ENCODE measurements at places on chromosomes 11 and 22.

DNA sequence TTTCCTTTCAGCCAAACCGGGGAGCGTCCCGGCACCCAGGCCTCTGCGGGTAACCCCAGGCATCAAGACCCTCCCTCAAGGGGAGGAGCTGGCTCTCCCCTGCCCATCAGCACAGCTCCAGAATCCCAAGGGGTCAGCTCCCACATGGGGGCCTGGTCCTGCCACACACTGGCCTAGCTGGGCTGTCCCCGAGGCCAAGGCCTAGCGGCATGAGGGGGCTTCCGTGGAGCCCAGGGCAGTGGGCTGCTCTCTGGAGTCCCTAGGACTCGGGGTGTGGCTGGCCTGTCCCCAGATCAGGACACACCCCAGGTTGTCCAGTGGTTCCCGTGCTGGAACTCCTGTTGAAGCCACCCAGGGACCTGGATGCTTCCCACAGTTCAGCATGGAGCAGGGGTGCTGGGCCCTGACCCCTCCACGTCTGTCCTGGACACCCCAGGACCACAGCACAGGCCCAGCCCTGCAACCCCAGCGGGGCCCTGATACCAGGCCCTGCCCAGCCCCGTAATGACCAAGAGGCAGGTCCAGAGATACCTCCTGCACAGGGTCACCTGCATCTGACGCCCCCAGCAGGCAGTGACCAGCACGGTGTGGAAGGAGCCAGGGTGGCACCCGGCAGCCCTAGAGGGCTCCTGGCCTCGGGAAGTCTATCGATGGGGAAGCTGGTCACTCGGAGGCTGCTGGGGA, 5.5 kb downstream of the HRAS start:
- H3K4me3 ChIP-seq, result no peak overlapping the region
- no peak overlapping the region for H3K27ac ChIP-seq
- peaks cover 2% of the 10 kb centered on the region for H3K36me3 ChIP-seq
- no peaks in the 10 kb centered on the region for H3K27me3 ChIP-seq
- DNase-seq, result no peak

- no peaks in the 10 kb centered on the region for H3K36me3 ChIP-seq
- no peak overlapping the region for H3K4me3 ChIP-seq
- no peak overlapping the region for H3K27ac ChIP-seq
- no peaks in the 10 kb centered on the region for H3K4me1 ChIP-seq
- DNase-seq, result no peak
- peaks cover 3% of the 10 kb centered on the region for H3K27me3 ChIP-seq
Observed at GRCh38 chr11:116062490-116063171, 558.4 kb upstream of the CADM1 start.

- H3K36me3 ChIP-seq, result no peaks in the 10 kb centered on the region
- H3K4me1 ChIP-seq, result peaks cover 8% of the 10 kb centered on the region
- H3K4me3 ChIP-seq, result no peak overlapping the region
- DNase-seq, result no peak
- peaks cover 4% of the 10 kb centered on the region for H3K27me3 ChIP-seq
Observed at GRCh38 chr11:86108191-86108590, 39.3 kb upstream of the PICALM start.

DNA sequence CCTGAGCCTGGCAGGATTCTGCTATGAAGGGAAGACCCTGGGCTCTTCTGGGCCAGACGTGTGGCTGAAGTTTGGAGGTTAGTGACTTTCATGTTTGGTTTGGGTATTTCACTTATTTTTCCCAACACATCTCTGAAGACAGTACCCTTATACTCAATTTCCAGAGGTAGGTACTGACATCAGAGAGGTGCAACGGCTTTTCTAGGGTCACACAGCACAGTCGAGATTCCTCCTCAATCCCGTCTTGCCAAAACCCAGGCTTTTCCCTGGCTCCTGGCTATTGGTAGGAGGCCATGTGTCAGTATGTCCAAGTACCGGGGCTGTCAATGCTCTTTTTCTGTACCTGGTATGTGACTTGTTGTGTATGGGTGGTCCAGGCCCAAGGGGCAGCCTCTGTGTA, 6.1 kb upstream of the PMM1 start:
- no peak overlapping the region for H3K4me3 ChIP-seq
- DNase-seq, result no peak
- no peaks in the 10 kb centered on the region for H3K27me3 ChIP-seq
- H3K36me3 ChIP-seq, result peaks cover 6% of the 10 kb centered on the region
- H3K4me1 ChIP-seq, result peaks cover 13% of the 10 kb centered on the region

DNA sequence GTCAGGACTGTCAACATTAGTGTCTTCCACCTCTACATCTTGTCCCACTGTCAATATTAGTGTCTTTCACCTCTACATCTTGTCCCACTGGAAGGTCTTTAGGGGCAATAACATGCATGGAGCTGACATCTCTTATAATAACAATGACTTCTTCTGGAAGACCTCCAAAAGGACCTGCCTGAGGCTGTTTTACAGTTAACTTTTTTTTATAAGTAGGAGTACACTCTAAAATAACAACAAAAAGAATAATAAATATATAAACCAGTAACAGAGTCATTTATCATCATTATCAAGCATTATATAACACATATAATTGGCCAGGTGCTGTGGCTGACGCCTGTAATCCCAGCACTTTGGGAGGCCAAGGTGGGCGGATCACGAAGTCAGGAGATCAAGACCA, 57.5 kb downstream of the PAK1 start:
- no peak for DNase-seq
- peaks cover 7% of the 10 kb centered on the region for H3K4me1 ChIP-seq
- H3K27ac ChIP-seq, result no peak overlapping the region
- no peaks in the 10 kb centered on the region for H3K27me3 ChIP-seq
- H3K36me3 ChIP-seq, result no peaks in the 10 kb centered on the region
- no peak overlapping the region for H3K4me3 ChIP-seq

DNA sequence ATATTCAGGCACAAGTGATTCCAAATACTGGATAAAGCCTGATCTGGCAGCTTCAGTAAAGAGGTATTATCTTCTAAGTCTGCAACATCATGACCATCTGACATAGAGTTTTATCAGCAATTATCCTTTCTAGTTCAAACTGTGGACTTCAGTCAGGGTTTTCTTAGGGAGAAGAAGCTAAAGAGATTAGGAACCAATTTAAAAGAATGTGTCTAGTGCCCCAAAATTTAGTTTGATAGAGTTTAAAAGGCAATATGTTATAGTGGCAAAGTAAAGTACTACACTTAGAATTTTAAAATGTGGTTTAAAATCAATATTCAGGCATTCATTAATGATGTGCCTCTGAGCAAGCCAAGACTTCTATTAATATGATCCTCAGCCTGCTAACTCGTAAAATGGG, 5.4 kb downstream of the PAK1 start:
- no peak overlapping the region for H3K4me3 ChIP-seq
- H3K36me3 ChIP-seq, result no peaks in the 10 kb centered on the region
- peaks cover 28% of the 10 kb centered on the region for H3K27me3 ChIP-seq
- peaks cover 22% of the 10 kb centered on the region for H3K4me1 ChIP-seq
- H3K27ac ChIP-seq, result no peak overlapping the region
- no peak for DNase-seq

GRCh38 chr11:72762641-72763304, 10.6 kb upstream of the ARAP1 start:
- peaks cover 10% of the 10 kb centered on the region for H3K36me3 ChIP-seq
- no peak for DNase-seq
- peaks cover 32% of the 10 kb centered on the region for H3K4me1 ChIP-seq

DNA sequence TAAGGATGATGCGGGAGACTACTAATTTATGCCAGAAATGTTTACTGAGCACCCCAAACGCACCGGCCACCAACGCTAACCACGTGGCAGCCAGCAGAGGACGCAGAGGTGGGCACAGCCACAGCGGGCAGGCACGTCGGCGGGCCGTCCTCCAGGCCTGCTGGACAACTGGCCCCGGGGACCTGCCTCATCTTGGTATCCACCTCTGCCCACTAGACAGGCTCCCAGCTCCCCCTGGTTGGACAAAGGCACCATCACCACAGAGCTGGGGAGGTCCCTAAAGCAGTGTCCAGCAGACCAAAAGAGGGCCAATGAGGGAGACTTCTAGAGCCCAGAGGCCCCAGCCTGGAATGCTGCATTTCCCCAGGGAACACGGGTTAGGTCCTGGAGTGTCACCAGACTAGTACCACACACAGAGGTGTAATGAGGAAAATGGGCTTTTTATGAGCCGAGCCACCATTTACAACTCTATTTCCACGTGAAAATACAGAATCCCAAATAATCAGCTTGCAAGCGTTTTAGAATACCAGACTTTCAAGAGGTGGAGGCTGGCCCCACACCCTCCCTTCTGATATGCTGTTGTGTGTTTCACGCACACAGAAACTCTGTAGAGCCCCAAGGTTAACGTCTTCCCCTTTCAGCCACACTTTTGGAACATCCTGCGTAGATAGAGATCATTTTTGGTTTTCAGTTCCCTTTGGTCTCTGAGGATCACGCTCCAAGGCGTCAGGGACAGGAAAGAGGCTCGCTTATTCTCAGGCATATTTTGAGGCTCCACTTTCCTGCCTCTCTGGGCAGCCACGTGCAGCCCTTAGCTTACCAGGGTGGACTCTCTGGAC, 23.7 kb upstream of the BID start:
- no peaks in the 10 kb centered on the region for H3K36me3 ChIP-seq
- no peak overlapping the region for H3K4me3 ChIP-seq
- H3K4me1 ChIP-seq, result peaks cover 5% of the 10 kb centered on the region
- H3K27me3 ChIP-seq, result peaks cover 2% of the 10 kb centered on the region
- no peak overlapping the region for H3K27ac ChIP-seq

- DNase-seq, result no peak
- H3K36me3 ChIP-seq, result peaks cover 36% of the 10 kb centered on the region
- no peaks in the 10 kb centered on the region for H3K27me3 ChIP-seq
- H3K27ac ChIP-seq, result no peak overlapping the region
Observed at GRCh38 chr11:46675288-46675851, 25.0 kb downstream of the ARHGAP1 start.

- H3K27ac ChIP-seq, result peak overlapping the region; percentile 95
- DNase-seq, result no peak
- no peaks in the 10 kb centered on the region for H3K27me3 ChIP-seq
- peaks cover 34% of the 10 kb centered on the region for H3K36me3 ChIP-seq
- H3K4me1 ChIP-seq, result peaks cover 33% of the 10 kb centered on the region
Observed at GRCh38 chr11:209275-210121, 2.0 kb downstream of the RIC8A start.

GRCh38 chr11:569158-569885, 6.9 kb upstream of the PHRF1 start:
- no peak for DNase-seq
- H3K4me1 ChIP-seq, result peaks cover 16% of the 10 kb centered on the region
- peak overlapping the region; percentile 79 for H3K4me3 ChIP-seq
- H3K36me3 ChIP-seq, result peaks cover 2% of the 10 kb centered on the region
- peaks cover 6% of the 10 kb centered on the region for H3K27me3 ChIP-seq

- H3K36me3 ChIP-seq, result no peaks in the 10 kb centered on the region
- DNase-seq, result no peak
- no peak overlapping the region for H3K27ac ChIP-seq
Observed at GRCh38 chr11:129323896-129324502, 51.6 kb upstream of the BARX2 start.

DNA sequence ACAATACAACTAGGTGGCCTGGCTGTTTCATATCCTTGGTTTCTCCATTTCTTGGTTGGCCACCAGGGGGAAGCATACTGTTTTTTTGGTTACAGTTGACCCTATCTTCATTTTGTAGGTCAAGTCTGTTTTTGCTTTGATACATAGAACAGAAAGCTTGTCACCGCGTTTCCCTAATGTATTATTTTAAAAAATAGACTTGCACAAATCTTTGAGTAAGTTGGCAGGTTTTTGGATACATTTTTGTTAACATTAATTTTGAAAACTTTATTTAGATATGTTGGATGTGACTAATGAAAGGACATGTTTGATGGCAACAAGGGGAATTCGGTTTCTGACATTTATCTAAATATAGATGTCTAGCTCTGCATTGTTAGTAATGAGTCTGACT, 3.0 kb downstream of the NCR3LG1 start:
- H3K27me3 ChIP-seq, result peaks cover 43% of the 10 kb centered on the region
- H3K4me1 ChIP-seq, result peaks cover 40% of the 10 kb centered on the region
- H3K27ac ChIP-seq, result peak overlapping the region; percentile 73
- peak overlapping the region; percentile 73 for H3K4me3 ChIP-seq

DNA sequence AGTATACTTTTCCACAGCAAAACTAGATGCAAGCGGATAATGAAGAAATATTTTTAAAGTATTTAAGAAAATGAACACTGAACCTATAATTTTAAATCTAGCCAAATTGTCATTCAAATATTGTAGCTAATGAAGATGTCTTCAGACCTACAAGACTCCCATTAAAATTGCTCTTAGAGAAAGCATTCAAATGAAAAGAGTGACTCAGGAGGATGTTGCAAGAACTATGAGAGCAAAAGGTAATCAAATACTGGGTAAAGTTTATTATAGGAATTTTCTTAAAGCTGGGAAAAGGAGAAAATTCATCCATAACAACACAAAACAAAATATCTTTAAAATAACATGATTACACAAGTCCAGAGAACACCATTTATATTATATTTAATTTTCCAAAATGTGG, 5.4 kb upstream of the POU2AF1 start:
- H3K4me1 ChIP-seq, result peaks cover 49% of the 10 kb centered on the region
- no peak for DNase-seq
- no peak overlapping the region for H3K27ac ChIP-seq

- no peak overlapping the region for H3K4me3 ChIP-seq
- H3K27ac ChIP-seq, result no peak overlapping the region
- peaks cover 2% of the 10 kb centered on the region for H3K36me3 ChIP-seq
- DNase-seq, result no peak
- peaks cover 16% of the 10 kb centered on the region for H3K27me3 ChIP-seq
Observed at GRCh38 chr22:29117799-29118477, 45.1 kb downstream of the KREMEN1 start.

DNA sequence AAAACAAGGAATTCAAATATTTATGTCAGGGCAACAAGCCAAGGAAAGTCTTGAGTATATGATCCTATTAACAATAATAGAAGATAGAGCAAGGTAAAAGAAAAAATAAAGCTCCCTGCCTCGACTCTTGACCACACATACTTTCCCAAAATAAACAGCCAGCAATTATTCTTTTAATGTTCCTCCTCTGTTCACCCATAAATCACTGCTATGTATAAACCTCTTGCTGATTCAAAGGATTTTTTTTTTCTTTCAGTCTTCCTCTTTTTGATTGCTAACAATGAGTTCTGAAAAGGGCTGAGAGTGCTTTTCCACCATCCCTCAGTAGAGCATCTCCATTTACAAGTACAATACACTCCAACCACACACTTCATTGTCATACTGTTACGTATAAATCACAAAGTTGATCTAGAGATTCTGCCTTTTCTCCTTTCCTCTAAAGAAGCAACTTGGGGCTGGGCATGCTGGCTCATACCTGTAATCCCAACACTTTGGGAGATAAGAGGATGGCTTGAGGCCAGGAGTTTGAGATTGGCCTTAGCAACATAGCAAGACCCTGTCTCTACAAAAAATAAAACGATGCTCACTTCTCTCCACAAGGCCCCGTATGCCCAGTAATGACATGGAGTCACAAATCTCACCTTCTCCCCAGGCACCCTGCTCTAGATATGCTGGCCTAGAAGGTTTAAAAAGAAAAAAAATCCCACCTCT, 24.0 kb downstream of the RAB30 start:
- peaks cover 9% of the 10 kb centered on the region for H3K36me3 ChIP-seq
- peaks cover 26% of the 10 kb centered on the region for H3K4me1 ChIP-seq
- H3K27ac ChIP-seq, result no peak overlapping the region
- no peaks in the 10 kb centered on the region for H3K27me3 ChIP-seq

GRCh38 chr11:74681686-74682651, 49.3 kb downstream of the CHRDL2 start:
- no peak overlapping the region for H3K27ac ChIP-seq
- H3K4me3 ChIP-seq, result no peak overlapping the region
- H3K36me3 ChIP-seq, result no peaks in the 10 kb centered on the region
- H3K4me1 ChIP-seq, result no peaks in the 10 kb centered on the region
- peaks cover 28% of the 10 kb centered on the region for H3K27me3 ChIP-seq

- peaks cover 65% of the 10 kb centered on the region for H3K4me1 ChIP-seq
- H3K36me3 ChIP-seq, result peaks cover 34% of the 10 kb centered on the region
- peak overlapping the region; percentile 95 for H3K27ac ChIP-seq
- no peaks in the 10 kb centered on the region for H3K27me3 ChIP-seq
- no peak for DNase-seq
Observed at GRCh38 chr11:134223121-134223520, 646 bp downstream of the NCAPD3 start.

Measured in activated T-helper 1 cell treated with anti-CD3 and anti-CD28 coated beads, Interleukin-12 subunit alpha, Interleukin-12 subunit beta, Interleukin-2, Interleukin-4 antibody, amounts not matched to agents 30 ng/mL and 10 ng/mL and 1 ng/mL, durations not matched to agents 14 hours and 24 hours and 36 hours (primary cell).